ENCODE measurements at places on chromosomes 5 and 9.

- no peak for DNase-seq
Measured at GRCh38 chr5:106423109-106423897, 1247.4 kb downstream of the EFNA5 start.

DNA sequence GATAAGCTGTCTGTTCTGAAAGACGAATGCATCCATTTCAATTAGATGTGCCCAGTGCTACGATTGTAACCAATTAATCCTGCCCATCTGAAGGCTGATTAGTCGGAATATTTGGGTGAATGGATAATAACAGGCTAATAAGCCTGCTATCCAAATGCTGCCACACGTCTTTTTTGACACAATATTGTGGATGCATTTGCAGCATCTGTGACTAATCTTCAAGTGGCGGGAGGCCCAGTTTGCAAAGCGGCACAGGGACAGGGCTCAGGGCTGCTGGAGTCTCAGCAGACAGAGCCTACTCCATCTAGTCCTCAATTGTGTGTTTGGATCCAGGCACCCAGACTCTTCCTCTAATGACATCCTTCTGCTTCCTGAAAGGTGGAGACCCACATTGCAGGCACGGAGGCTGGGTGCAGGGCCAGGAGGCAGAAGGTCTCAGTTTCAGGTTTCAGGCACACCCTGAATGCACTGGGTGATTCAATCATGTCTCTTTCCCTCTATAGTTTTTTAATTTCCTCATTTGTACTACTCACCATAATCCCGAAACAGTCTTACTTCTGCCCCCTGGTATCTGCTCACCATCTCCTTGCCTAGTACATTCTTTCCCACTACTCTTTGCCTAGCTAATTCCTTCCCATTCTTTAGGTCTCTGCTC is 169.6 kb downstream of the ASTN2 start:
- no peak for DNase-seq

DNA sequence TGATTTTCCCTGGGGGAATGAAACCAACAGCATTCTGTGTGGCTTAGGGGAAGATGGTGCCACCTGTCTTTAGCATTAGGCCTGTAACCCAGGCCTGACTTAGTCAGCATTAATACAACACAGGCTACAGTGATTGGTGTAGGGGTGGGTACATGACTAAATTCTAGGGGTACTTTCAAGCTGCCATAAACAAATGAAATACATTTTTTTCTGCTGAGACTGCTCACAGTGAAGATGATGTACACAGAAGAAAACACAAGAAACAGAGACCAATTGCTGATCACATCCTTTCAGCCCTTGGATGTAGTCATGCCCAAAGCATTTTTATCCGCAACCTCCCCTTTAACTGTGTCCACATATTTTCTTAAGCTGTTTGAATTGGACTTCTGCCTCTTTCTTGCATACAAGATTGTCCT is 527.2 kb downstream of the KCTD16 start:
- DNase-seq = no peak

DNA sequence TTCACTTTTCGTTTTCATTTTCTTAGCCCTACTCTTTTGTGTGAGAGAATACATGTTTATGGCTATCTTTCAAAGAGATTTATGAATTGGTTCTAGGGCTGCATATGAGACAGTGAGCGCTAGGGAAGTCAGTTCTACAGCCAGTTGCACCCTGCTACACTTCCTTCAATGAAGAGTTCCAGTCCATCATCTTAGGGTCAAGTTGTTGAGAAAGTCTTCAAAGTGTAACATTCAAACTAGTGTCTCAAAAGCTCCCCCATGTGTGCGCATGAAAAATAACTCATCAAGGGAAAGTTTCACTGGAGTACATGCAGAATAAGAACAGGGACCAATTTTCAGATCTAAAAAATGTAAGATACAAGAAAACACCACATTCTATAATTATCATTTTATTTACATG is 317.2 kb downstream of the DEPDC1B start:
- DNase-seq = no peak

DNA sequence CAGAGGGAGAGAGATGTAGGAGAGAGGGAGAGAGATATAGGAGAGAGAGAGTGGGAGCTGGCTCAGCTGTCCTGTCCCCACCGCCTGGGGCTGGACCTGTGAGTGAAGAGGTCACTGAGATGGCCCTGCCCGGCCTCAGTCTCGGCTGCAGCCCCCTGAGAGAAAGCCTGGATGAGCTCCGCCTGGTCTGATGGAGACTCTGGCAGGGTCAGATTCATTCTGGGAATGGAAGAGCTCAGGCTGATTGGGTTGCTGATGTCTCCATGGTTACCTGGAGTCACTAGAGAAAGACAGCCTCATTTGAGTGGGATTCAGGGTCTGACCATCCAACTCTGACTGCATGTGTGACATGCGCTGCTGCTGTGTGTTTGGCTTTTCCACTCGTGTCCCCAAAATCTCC is 27.1 kb upstream of the SEMA4D start:
- no peak for DNase-seq

DNA sequence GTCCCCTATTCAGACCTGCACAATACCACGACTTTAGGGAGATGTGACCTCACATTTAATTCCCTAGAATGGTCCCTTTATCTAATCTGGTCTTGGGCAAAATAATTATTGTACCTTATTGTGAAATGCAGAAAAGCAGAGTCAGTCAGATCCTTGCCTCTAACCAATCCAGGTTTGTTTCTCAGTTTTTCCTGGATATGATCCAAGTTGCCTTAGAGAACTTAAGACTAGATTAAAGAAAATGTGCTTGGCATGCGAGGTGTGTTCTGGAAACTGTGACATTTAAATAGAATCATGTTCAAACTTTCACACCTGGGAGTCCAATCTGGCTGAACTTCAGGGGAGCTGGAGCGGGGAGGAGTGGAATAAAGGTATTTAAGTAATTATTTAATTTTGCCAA is 696.2 kb downstream of the DNAH5 start:
- no peak for DNase-seq

DNA sequence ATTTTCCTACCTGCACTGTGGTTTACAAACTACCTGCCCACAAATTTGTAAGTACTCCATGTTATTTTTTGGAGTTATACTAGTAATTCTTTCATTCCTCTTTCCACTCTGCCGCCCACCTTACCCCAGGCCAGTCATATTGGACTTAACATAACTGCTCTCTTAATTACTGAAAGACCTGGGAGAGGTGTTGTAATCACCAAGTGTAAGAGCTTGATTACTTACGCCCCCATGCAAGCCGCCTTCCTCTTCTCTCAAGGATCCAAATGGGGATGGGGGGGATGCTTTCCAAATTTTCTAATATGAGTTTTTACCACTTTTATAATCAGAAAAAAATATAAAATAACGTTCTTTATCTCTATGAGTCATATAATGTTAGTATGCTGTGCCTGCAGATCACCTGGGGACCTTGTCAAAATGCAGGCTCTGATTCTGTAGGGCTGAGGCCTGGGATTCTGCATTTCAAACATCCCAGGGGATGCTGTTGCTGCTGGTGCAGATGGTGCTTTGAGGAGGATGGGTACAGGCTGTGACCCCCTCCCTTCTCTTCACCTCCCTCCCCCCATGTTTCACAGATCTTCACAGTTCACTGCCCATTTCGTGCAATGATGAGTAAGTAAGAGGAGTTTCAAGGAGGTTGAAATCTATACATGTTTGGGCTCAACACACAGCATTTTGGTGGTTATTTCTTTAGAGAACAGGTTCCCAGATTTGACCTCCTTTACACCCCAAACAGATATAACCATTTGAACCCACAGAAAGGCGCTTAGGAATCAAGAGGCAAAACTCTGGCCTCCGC is 87.3 kb downstream of the SEC61B start:
- no peak for DNase-seq

DNA sequence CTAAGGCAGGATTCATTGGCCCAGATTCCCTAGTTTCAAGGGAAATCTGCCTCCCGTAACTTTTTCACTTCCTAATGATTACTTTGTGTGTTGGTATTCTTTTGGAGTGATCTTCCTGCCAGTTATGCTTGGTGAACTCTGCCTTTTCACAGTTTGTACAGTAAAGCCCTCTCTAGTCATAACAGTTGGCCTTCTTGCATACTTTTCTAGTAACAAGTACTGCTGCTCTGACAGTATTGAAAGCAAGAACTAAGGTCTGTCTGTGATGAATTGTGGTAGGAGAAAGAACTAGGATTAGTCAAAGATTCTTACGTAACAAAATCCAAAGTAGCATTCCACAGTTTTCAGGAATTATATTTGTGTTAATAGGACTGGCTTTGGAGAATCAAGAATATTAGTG is 1457.2 kb upstream of the WWC1 start:
- DNase-seq = no peak

DNA sequence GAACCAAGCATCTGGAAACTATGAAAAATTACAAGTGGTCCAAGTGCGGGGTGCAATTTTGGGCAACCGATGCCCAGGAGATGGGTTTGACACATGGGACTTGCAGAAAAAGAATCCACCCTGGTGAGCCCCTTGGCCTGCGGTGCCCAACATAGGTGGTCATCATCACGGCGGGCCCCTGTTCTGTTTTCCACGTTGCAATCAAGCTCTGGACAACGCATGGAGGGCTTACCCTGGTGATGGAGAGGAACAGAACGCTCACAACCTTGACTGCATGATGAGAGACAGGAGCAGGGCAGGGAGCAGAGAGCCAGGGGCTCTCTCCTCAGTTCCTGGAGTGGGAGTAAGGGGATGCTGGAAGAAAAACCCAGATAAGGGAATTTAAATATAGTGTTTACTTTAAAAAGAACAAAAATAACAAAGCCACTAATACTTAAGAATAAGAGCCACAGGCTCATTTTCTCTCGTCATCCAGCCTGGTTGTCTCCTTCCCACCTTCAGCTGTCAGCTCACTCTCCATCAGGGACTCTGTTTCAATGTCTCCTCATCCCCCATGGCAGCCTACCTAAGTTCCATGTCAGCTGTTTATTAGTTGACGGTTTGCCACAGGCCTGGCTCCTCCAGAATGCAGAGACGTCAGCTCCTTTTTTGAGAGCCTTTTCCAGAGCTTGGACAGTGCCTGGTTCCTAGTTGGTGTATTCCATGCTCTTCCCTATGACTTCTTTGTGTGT is 172.1 kb downstream of the GADD45G start:
- DNase-seq = no peak

DNA sequence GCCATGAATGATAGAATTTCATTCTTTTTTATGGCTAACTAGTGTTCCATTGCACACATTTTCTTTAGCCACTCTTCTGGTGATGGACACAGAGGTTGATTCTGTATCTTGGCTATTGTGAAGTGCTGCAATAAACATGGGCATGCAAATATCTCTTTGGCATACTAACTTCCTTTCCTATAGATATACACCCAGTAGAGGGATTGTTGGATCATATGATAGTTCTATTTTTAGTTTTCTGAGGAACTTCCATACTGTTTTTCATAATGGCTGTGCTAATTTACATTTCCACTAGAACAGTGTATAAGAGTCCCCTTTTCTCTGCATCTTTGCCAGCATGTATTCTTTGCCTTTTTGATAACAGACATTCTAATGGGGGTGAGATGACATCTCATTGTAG is 50.4 kb upstream of the CDK5RAP2 start:
- no peak for DNase-seq

Data from stimulated activated effector memory CD8-positive, alpha-beta T cell treated with anti-CD3 and anti-CD28 coated beads, Interleukin-12 subunit alpha, Interleukin-12 subunit beta, amount 100 ng/mL, for 72 hours (primary cell).